ENCODE measurements at places on chromosomes 1 and 21. TPM values are rescaled to one million over a fixed set of nuclear protein-coding genes. Genes with fewer than 3 reads are reported as not detected.

GRCh38 chr1:2232916-2233438 lies 4.9 kb downstream of the SKI start:
- DNase-seq = no peak

GRCh38 chr1:98420376-98421084 lies 241.0 kb upstream of the SNX7 start:
- no peak for DNase-seq

Gene ARHGEF10L
- total RNA-seq = 9.1 TPM

GRCh38 chr1:11339346-11340232 lies 66.6 kb downstream of the UBIAD1 start:
- no peak for DNase-seq
